ENCODE measurements at places on chromosomes 5 and 9.

- no peaks in the 10 kb centered on the region for H3K4me1 ChIP-seq
- DNase-seq = no peak
- H3K27ac ChIP-seq = no peak overlapping the region
- no peaks in the 10 kb centered on the region for H3K27me3 ChIP-seq
Observed at GRCh38 chr9:77747163-77747562, 99.0 kb upstream of the GNA14 start.

- H3K36me3 ChIP-seq = no peaks in the 10 kb centered on the region
- no peak for DNase-seq
- H3K4me3 ChIP-seq = no peak overlapping the region
- no peak overlapping the region for H3K27ac ChIP-seq
- no peaks in the 10 kb centered on the region for H3K27me3 ChIP-seq
- H3K4me1 ChIP-seq = no peaks in the 10 kb centered on the region
Observed at GRCh38 chr9:84212246-84212645, 128.3 kb downstream of the SLC28A3 start.

GRCh38 chr5:82684165-82684564, 393.0 kb downstream of the TMEM167A start:
- no peak overlapping the region for H3K27ac ChIP-seq
- DNase-seq = no peak
- H3K36me3 ChIP-seq = no peaks in the 10 kb centered on the region
- H3K27me3 ChIP-seq = no peaks in the 10 kb centered on the region

DNA sequence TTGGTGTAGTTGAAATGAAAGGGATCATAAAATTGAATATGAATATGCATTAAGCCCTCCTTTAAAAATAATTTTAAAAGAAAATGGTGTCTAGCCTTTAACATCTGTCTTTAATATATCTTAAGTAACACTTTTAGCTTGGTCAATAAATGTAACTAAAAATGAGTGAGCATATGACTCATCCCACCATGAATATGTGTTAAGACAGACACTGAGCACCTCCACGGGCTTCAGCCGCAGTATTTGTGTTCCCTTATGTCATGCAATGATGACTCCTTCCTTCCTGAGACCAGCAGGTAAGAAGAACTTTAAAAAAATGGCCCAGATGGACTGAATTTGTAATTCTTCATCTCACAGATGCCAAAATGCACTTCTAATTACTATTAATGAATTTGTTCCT, 563.2 kb downstream of the NR2F1-AS1 start:
- no peak for DNase-seq
- H3K27ac ChIP-seq = no peak overlapping the region
- no peaks in the 10 kb centered on the region for H3K4me1 ChIP-seq
- H3K36me3 ChIP-seq = no peaks in the 10 kb centered on the region

- DNase-seq = no peak
- H3K4me1 ChIP-seq = no peaks in the 10 kb centered on the region
- no peak overlapping the region for H3K4me3 ChIP-seq
- no peaks in the 10 kb centered on the region for H3K27me3 ChIP-seq
Observed at GRCh38 chr5:33966805-33967204, 17.7 kb downstream of the SLC45A2 start.

DNA sequence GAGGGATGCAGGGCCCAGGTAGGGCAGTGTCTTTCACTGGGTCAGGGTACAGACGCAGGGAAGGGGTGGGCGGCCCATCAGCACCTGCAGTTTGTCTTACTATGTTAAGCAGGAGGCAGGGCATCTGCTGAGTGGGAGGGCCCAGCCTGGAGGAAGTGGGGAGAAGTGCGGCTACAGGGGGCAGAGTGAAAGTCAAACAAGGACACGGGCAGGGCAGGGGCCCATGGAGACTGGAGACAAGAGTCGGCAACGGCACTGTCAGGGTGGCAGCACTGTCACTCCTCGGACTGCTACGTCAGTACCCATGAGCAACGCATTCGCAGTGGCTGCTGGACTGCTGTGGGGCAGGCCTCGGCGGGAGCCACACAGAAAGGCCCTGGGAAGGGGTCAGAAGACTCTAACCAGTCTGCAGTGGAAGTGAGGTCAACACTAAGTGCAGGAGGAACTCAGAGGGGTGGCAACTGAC, 19.7 kb downstream of the CAMSAP1 start:
- no peak overlapping the region for H3K4me3 ChIP-seq
- peak overlapping the region; percentile 1 for H3K27ac ChIP-seq
- H3K36me3 ChIP-seq = no peaks in the 10 kb centered on the region
- DNase-seq = no peak
- no peaks in the 10 kb centered on the region for H3K27me3 ChIP-seq

DNA sequence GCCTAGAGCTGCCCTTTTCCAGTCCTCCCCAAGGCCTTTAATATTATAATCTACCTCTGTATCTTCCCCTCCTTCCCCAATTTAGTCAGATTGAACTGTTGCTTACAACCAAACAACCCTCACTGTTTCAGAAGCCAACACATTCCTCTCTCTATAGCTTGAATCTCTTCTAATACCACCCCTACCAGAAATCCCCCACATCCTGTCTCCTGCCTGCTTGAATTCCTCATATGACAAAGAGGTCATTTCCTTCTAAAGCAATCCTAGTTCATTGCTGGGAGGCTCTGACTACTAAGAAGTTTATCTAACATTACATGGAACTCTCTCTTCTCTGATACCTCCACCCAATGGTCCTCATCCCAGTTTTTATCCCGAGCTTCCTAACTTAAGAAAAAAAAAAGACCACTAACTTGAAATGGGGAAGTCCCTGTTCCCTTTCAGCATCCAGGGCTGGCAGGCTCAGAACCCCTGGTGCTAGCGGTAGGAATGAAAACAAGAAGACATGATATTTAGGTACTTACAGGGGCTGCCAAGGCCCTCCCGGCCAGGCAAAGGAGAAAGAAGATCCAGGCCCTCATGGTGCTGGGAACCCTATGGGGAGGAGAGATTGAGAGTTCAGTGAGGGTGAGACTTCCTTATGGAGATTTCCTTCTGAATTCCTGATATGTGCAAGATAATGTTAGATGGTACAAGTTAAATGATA, 11.0 kb downstream of the SPARC start:
- peak overlapping the region; percentile 84 for H3K27ac ChIP-seq
- no peak for DNase-seq
- H3K4me1 ChIP-seq = peaks cover 19% of the 10 kb centered on the region
- H3K4me3 ChIP-seq = no peak overlapping the region
- H3K36me3 ChIP-seq = peaks cover 30% of the 10 kb centered on the region

GRCh38 chr5:87300744-87301143, 33.1 kb downstream of the RASA1 start:
- H3K4me3 ChIP-seq = no peak overlapping the region
- H3K27me3 ChIP-seq = no peaks in the 10 kb centered on the region
- peaks cover 8% of the 10 kb centered on the region for H3K4me1 ChIP-seq
- peaks cover 20% of the 10 kb centered on the region for H3K36me3 ChIP-seq

GRCh38 chr5:169169783-169170182, 131.2 kb downstream of the SLIT3 start:
- H3K27ac ChIP-seq = no peak overlapping the region
- DNase-seq = no peak
- H3K4me3 ChIP-seq = no peak overlapping the region
- no peaks in the 10 kb centered on the region for H3K27me3 ChIP-seq

DNA sequence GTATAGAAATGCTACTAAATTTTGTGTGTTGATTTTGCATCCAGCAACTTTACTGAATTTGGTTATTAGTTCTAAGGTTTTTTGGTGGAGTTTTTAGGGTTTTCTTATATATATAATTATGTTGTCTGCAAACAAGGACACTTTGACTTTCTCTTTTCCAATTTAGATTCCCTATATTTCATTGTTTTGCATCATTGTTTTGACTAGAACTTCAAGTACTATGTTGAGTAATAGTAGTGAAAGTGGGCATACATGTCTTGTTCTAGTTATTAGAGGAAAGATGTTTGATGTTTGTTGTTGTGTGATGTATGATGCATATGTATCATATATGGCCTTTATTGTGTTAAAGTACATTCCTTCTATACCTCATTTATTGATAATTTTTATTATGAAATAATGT, 362.3 kb upstream of the PRR16 start:
- H3K27me3 ChIP-seq = peaks cover 3% of the 10 kb centered on the region
- H3K27ac ChIP-seq = no peak overlapping the region
- no peaks in the 10 kb centered on the region for H3K36me3 ChIP-seq

- H3K27me3 ChIP-seq = no peaks in the 10 kb centered on the region
- H3K4me1 ChIP-seq = peaks cover 50% of the 10 kb centered on the region
- peak overlapping the region; percentile 62 for H3K4me3 ChIP-seq
Observed at GRCh38 chr5:88884608-88884877, 1.6 kb upstream of the MEF2C start.

GRCh38 chr5:169442403-169442874, 141.1 kb upstream of the SPDL1 start:
- H3K27me3 ChIP-seq = peaks cover 7% of the 10 kb centered on the region
- no peak overlapping the region for H3K4me3 ChIP-seq
- DNase-seq = no peak

GRCh38 chr5:124239572-124239971, 506.9 kb downstream of the ZNF608 start:
- H3K27me3 ChIP-seq = no peaks in the 10 kb centered on the region
- no peaks in the 10 kb centered on the region for H3K4me1 ChIP-seq
- no peaks in the 10 kb centered on the region for H3K36me3 ChIP-seq
- no peak for DNase-seq
- no peak overlapping the region for H3K4me3 ChIP-seq

DNA sequence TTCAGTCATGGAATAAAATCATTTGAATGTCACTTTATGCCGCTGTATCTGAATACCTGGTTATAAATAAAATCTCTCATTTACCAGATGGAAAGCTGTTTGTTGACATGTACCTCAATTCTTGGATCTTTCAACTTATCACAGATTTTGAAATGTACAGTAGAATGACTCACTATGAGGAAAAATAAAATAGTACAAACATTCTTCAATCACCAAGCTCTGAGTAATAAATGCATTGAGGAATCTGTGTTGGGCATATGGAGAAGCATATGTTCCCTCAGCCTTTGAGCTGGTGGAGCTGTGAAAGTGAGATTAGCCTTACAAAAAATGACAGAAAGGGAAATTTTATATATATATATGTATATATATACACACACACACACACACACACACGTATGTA, 175.4 kb downstream of the KIAA0825 start:
- no peaks in the 10 kb centered on the region for H3K36me3 ChIP-seq
- no peaks in the 10 kb centered on the region for H3K4me1 ChIP-seq
- H3K27ac ChIP-seq = no peak overlapping the region
- H3K4me3 ChIP-seq = no peak overlapping the region
- no peak for DNase-seq

DNA sequence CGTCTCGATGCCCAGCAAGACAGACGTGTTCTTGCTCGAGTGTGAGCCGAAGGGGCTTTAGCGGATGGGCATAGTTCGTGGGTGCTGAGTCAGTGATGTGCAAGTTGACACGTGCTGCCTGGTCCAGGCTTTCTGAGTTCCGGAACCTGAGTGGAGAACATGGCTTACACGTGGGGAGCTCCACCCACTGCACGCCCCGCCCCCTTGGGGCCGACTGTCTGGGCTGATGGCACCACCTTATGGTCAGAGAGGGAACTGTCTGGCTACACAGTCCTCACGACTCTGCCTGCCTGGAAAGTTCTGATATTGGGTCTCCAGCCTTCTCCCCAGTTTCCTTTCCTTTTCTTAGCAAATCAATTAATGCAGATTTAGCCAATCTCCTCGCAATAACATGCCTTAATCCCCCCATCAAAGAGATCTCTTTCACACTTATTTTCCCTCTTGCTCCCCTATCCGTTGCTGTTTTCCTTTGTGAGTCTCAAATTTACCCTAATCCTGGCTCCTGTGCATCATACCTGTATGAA, 3.8 kb upstream of the STC2 start:
- peaks cover 36% of the 10 kb centered on the region for H3K4me1 ChIP-seq
- no peaks in the 10 kb centered on the region for H3K36me3 ChIP-seq

DNA sequence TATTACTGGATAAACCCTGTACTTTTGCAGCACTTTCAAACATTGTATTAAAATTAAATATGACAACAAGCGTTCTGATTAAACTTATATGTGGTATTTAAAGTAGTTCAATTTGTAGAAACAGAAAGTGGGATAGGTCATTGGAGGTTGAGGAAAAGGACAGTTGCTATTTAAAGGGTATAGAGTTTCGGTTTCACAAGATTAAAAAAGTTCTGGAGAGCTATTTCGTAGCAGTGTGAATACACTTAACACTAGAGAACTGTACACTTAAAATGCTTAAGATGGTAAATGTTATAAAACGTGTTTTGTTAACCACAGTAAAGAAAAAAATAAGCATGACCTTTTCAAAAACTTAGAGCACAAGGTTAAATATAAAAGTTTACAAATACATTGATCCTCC, 382.1 kb downstream of the BRINP1 start:
- no peaks in the 10 kb centered on the region for H3K4me1 ChIP-seq
- DNase-seq = no peak
- no peaks in the 10 kb centered on the region for H3K27me3 ChIP-seq
- no peak overlapping the region for H3K27ac ChIP-seq
- no peak overlapping the region for H3K4me3 ChIP-seq

DNA sequence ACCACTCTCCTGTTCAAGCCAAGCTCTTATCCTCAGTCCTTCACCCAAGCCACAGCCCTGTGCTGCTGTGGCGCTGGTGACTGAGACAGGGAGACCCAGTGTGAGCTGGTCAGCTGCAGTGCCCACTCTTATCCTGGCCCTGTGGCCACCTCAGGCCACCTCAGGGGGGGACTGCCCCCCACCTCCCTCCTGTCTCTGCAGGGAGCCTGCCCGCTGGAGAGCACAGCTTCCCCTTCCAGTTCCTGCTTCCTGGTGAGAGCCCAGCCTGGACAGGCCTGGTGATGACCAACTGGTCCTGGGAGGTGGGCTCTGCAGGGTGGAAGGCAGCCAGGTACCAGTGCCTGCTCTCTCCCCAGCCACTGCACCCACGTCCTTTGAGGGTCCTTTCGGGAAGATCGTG, 5.5 kb upstream of the EHMT1 start:
- H3K4me3 ChIP-seq = peak overlapping the region; percentile 3
- H3K4me1 ChIP-seq = peaks cover 81% of the 10 kb centered on the region
- H3K27me3 ChIP-seq = no peaks in the 10 kb centered on the region
- peak overlapping the region; percentile 94 for H3K27ac ChIP-seq

GRCh38 chr9:33535541-33535940, 11.5 kb downstream of the ANKRD18B start:
- no peak overlapping the region for H3K27ac ChIP-seq
- no peak overlapping the region for H3K4me3 ChIP-seq
- H3K36me3 ChIP-seq = no peaks in the 10 kb centered on the region
- no peak for DNase-seq
- H3K27me3 ChIP-seq = peaks cover 5% of the 10 kb centered on the region

All from esophagus squamous epithelium (tissue), 5 donors.